NCI-H345 (cell line): ENCODE measurements at places on chromosomes 1 and 21.

DNA sequence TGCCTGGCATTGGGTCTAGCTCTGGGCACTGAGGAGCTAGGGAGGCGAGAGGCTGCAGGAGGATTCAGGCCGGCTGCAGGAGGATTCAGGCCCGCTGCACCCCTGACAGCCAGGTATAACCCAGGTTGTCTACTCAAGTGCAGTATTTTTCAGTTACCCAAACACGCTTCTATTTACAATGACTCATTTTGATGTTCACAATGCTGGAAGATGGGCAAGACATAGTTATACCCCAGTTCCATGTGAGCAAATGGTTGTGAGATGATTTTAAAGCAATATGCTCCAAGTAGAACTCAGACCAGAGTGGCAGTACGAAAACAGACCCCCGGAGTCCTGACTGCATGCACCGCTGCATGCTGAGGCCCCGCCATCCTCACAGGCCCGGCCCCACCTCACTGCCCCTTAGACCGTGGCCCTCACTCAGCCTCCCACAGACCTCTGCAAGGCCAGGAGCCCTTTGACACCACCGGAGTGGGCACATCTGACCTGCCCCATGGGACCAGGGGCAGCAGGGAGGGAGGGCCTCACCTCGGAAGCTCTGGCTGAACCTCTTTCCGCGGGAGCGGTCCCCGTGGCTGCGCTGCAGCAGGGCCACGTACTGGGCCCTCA is 553 bp downstream of the LEFTY1 start:
- no peak for DNase-seq

GRCh38 chr21:14308234-14308633 is 74.7 kb downstream of the HSPA13 start:
- DNase-seq, result no peak

- peak; percentile 24 for DNase-seq
Observed at GRCh38 chr1:204408074-204408507, 3.5 kb downstream of the PPP1R15B start.

- no peak for DNase-seq
Observed at GRCh38 chr1:231419738-231420298, 2.3 kb downstream of the EGLN1 start.

DNA sequence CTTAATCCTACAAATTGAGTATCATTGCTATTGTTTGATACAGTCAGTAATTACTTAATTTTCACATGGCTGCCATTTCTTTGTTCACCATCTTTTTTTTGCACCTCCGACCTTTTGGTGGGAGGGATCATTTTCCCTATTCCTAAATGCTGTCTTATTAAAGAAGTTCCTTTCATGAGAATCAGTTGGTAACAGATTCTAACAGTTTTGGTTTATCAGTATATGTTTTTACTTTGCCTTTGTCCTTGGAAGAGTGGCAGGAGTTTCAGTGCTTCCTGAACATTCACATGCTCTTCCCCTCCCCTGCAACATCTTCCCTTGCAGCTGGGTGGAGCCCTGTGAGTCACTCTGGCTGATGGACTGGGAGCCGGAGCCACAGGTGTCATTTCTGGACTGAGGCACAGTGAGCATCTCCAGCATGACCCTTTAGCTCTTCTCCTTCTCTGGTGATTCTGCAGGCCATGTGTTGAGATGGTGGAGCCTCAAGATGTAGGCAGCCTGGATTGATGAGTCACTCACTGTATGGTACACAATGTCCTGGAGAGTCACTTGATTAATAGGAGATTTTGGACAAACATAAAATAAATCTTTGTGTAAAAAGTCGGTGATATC is 217.7 kb downstream of the URB2 start:
- DNase-seq, result peak; percentile 42

DNA sequence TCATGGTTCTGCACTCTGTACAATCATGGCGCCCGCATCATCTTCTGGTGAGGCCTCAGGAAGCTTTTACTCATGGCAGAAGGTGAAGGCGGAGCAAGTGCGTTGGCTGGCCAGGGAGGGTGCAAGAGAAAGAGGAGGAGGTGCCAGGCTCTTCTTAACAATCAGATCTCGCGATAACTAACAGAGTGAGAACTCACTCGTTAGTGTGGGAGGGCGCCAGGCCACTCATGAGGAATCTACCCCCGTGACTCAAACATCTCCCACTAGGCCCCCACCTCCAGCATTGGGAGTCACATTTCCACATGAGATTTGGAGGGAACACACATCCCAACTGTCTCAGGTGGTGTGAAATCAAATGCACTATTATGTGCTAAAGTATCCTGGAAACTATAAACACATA is 220.2 kb upstream of the CSF3R start:
- no peak for DNase-seq

DNA sequence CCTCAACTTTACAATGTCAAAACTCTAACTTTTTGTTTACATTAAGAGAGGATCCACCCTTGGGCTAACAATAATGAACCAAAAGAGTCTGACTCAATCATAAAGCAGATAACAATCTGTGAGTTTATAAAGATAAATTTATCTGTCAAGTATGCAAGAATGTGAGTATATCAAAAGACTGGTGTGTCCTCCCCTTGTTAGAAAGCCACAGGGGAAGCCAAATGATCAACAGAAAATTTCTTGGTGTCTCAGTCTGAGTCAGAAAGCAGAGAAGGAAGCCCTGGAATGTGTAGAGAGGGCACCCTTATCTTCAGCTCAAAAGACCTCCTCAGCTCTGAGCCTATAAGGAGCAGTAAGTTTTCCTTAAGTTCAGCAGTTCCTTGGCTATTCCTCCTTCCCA is 13.9 kb upstream of the PDIK1L start:
- no peak for DNase-seq

DNA sequence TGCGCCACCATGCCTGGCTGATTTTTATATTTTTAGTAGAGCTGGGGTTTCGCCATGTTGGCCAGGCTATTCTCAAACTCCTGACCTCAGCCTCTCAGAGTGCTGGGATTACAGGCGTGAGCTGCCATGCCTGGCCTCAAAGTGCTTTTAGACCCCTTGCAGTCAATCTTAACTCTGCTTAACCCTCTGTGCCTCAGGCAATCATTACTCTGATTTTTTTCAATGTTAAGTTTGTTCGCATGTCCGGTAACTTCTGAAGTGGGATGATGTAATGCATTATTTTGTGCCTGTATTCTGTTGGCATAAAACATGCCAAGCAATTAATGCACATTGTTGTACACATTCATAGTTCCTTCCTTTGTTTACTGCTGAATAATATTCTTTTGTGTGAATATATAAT is 18.6 kb downstream of the SMG7 start:
- no peak for DNase-seq

DNA sequence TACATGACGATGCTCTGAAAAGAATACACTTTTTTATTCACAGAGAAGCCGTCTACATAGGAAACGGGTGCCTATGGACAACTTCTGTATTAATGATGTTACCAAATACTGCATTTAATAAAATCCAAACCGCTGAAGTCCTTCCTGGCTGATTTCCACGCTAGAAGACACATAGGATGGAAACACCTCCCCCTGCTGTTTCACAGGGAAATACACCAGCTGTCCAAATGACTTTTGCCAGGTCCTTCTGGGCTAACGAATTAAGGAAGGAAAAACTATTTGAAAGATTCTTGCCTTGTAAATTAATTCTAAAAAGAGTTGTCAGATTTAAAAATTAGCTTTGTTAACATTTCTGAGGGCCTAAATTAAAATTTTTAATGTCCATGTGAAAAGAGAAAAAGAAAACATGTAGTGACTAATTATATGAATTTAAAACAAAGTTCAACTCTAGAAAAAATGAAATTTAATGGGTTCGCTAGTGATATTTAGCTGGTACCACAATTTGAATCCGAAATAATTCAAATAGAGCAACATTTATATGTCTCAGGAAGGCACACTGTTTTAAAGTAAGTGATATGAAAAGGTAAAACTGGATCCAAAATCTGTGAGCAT is 146.0 kb downstream of the RERE start:
- DNase-seq, result no peak

GRCh38 chr1:186286615-186287315 is 88.3 kb downstream of the TPR start:
- DNase-seq, result no peak

- no peak for DNase-seq
Observed at GRCh38 chr1:244162786-244163530, 111.9 kb downstream of the ZBTB18 start.

GRCh38 chr1:203176273-203177035 is 828 bp upstream of the MYBPH start:
- no peak for DNase-seq

- DNase-seq, result peak; percentile 48
Observed at GRCh38 chr21:37711836-37712568, 204.3 kb downstream of the KCNJ6 start.

- DNase-seq, result no peak
Observed at GRCh38 chr1:9302745-9303524, 10.2 kb downstream of the SPSB1 start.

DNA sequence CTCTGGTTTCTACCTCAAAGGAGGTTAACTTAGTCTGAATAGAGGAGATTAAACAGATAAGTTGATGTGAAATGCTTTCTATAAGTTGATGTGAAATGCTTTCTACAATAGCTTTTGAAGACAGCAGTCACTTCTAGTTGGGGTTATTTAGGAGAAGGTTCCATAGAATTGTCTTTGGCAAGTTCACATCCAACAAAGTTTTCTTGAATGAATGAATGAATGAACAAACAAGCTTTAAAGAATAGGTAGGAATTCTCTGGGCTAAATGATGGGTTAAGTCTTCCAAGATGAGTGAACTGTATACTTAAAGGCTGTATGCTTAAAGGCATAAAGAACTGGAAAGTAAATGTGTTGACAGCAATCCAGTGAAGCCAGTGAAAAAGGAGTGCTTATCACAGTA is 1.9 kb downstream of the CDC73 start:
- DNase-seq, result no peak

DNA sequence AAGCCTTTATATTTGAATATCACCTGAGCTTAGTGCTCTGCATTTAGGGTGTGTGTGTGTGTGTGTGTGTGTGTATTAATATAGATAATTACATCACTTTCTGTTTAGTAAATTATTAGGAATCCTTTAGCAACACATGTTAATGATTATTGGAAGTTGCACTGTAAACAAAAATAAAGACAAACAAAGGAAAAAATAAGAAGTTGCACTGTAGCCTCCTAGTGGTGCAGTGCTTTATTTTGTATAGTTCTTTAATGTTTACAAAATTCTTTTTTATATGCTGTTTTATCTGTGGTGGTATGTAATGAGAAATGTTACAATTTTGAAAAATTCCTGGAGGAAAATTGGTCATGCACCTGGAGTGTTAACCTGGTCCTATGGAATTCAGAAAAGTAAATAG is 69.2 kb downstream of the UBE4B start:
- no peak for DNase-seq
